Sigmoid colon (tissue), 7 donors: ENCODE measurements at places on chromosomes 11 and 22. TPM values are rescaled to one million over a fixed set of nuclear protein-coding genes. Genes with fewer than 3 reads are reported as not detected.

DNA sequence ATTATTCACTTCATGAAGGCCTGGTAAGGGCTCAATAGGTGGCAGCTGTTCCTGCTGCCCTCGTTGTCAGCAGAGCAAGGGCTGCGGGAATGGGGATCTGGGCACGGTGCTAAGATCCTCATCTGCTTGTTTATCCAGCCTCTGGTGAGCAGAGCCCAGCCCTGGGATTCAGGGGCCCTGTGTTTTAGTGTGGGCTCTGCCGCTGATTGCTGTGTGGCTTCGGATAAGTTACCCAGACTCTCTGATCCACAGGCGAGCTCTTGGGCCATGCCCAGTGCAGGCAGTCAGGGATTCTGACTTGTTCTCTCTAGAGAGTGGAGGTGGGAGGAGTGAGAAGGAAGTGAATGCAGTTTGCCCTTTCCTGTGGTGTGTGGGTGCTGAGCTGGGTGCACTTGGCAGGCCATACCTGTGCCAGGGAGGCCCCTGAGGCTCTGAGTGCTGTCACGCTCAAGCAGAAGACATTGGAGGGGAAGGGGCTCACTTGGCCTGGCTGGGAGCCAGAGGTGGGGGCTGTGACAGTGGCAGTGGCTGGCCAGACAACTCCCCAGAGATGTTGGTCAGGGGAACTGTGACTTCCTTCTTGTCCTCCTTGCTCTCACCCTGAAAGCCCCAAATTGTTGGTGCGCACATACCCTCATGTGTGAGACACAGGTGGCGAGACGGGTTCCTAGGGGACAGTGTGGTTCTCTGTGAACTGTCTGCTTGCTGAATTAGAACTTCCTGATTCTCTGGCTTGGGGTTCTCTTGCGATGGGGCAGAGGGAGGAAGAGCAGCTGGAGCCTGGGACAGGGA lies 43.7 kb downstream of the CD82 start:
- DNase-seq, result no peak

GRCh38 chr11:95478003-95478402 lies 247.0 kb upstream of the SESN3 start:
- no peak for DNase-seq

DNA sequence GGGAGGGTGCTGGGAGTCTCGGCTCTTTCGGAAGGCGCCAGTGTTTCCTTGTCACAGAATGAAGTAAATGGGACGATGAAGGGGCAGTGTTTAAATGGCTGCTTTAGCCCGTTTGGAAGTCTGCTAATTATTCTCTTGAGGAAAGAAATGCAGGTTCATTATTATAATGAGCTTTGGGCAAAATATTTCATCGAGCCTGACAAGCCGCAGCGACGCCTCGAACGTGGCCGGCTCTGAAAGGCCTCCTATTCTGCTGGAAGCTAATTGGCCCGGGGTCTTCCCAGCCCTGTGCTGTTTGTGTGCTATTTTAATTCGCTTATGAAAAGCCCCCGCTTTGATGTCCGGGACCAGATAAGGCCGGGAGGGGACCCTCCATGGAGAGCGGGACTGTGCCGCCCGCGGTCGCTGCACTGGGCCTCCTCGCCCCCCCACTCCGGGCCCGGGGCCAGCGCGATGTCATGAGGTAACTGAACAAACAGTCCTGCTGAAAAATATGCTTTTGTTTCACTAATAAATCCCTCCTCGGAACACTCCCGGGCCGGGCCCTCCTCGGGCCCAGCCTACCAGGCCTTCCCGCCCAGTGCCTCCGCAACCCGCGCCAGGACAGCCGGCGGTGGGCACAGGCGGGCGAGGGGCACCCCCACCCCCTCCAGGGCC lies 78.4 kb downstream of the CDKN1C start:
- peak; percentile 96 for DNase-seq

- DNase-seq, result no peak
Measured at GRCh38 chr22:49573109-49573765, 254.4 kb downstream of the BRD1 start.

- DNase-seq, result peak; percentile 24
Measured at GRCh38 chr11:74004046-74004695, 4.7 kb downstream of the UCP3 start.

GRCh38 chr11:120219232-120219937 lies 8.6 kb downstream of the OAF start:
- DNase-seq, result peak; percentile 89

The TUBA8 gene
- 1.1 TPM for total RNA-seq

DNA sequence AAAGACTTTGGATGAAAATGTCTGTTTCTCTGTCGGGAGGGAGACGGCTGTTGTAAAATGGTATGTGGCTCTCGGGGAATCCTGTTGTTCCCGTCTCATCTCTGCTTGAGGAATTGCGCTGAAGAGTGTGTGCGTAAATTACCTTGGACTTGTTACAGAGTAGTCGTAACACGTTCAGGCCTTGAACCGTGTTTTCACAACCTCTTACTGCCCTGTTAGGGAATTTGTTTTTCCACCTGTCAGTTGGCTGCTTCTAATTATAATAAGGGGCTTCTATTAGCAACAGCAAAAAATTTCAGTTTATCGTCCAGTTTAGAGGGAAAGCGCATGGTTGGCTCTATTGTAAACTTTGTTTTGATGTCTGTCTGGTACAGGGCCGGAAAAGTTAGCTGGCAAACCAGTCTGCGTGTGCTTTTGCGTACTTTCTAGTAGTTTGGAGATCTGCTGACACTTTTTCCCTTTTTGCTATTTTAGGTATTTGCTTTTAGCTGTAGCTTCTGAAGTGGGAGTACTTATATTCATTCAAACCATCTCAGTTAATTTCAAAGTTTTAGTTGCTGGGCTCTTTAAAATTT lies 1.5 kb downstream of the HIPK3 start:
- peak; percentile 80 for DNase-seq

The TMEM121B gene
- total RNA-seq, result 0.36 TPM

DNA sequence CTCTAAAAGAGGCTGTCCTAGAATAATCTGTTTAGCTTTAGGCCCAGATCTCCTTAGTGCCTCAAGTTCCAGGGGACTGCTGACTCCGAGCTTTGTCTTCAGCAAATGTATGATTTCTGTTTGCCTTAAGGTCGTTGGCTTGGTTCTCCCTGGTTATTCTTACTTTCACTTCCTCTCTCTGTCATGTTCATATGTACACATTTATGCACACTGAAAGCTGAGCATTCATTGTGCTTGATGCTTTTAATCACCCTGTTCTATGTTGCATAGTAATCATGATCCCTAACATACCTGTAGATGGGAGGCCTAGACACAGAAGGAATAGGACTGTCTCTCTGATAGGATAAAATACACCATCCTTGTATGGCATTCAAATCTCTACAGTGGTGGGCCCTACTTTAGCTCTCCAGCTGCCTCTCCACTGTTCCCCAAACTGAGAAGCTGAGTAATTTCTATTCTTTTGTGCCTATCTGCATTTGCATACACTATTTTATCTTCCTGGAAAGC lies 7.2 kb downstream of the PPFIBP2 start:
- DNase-seq, result no peak

- no peak for DNase-seq
Measured at GRCh38 chr22:36671404-36671803, 32.1 kb downstream of the CACNG2 start.

The C11orf91 gene
- total RNA-seq, result not detected

The CCDC188 gene
- not detected for total RNA-seq

DNA sequence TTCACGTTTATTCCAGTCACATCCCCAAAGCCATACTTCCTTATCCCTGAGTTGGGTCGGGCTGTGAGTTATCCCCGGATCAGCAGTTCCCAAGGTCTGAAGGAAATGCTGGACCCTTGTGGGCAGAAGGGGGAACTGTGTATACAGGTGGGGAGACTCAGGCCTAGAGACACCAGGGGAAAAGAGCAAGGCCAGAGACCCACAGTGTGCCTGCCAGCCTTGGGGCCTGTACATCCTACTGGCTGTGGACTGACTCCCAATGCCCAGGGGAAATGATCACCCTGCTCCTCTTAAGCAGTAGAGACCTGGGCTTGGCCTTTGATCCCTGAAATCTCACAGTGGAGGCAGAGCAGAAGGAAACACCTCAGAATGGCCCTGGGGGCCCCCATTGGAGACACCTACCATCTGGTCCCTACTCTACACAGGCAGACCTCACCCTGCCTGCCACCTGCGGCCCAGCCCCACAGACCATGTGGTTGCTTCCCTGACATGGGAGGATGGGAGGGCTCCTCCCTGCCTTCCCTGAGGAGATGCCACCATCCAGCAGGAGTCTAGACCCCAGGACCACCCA lies 1.3 kb downstream of the SELENOM start:
- peak; percentile 84 for DNase-seq

DNA sequence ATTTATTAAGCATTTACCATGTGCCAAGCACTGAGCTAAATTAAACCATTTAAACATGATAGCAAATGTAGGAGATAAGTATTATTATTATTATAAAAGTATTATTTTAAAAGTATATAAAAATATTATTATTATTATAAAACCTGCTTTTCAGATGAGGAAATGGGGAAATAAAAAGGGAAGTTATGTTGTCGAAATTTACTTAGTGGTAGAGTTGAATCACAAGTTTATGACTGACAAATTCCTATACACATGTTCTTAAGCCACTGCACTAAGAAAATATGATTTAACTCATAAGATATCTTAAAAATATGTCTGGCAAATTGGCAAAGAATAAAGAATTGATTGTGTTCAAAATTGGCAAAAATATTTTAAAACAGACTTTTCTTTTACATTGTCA lies 53.8 kb downstream of the CASP12 start:
- no peak for DNase-seq

DNA sequence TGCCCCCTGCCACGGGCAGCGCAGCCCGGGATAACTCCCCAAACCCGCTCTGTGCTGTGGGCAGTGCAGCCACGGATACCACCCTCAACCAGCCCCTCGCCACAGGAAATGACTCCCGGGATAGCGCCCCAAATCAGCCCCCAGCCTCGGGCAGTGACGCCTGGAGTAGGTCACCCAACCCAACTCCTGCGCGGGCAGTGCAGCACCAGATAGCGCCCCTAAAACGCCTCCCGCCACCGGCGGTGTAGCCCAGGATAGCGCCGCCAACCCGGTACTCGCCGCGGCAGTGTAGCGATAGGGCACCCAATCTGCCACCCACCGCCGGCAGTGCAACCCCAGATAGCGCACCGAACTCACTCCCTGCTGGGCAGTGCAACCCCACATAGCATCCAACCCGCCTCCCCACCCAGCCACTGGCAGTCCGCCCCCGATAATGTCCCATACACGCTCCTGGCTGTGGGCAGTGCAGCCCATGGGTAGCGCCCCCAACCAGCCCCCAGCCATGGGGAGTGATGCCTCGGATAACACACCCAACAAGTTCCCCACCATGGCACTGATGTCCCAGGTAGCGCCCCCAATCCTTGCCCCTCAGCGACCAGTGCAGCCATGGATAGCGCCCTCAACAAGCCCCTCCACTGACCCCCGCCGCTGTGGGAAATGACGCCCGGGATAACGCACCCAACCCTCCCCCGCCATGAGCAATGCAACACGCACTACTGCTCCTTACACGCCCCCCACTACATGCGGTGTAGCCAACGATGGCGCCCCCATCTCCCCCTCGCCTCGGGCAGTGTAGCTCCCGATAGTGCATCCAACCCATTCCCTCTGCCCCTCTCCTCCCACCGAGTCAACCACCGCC lies 1.5 kb downstream of the RFPL2 start:
- DNase-seq, result no peak

DNA sequence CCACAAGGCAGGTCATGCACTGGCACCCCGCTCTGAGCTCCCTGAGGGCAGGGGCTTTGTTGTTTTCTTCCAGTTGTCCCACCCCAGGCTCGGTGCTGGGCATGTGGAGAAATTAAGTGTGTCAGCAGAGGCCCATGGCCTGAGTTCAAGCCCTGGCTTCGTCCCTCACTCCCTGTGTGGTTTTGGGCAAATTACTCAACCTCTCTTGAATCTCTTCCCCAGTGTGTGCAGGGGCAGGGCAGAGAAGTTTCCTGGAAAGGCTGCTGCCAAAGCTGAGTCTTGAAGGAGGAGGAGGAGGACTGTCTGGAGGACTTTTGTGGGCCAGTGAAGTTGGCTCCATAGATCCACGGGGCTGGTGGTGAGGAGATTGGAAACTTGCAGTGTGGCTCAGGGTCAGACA lies 138.1 kb upstream of the E2F8 start:
- no peak for DNase-seq

DNA sequence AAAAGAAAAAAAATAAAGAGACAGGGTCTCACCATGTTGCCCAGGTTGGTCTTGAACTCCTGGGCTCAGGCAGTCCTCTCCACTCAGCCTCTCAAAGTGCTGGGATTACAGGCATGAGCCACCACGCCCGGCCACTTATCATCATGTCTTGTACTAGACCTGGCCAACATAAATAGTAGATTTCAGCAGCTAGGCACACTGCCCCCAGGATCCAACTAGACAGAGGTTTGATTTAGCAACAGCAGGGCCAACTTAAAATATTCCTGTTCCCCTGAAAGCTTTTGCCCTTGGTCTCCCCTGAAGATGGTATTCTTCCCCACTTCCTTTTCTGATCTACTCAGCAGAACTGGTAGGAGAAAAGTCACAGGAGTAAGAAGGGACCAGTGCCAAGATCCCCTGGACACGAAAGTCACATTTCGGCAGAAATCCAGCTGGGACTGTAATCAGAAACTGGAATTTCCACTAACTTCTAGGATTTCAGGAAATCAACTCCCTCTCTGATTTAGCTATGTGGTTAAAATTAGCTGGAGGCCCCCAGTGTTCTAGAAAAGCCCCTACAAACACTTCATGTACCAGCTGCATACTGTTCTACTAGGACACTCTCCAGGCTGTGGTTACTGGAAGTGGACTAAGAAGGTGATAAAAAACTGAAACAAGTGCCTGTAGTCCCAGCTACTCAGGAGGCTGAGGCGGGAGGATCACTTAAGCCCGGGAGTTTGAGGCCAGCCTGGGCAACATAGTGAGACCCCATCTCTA lies 8.9 kb upstream of the PPP2R1B start:
- DNase-seq, result no peak

The IGF2 gene
- 36.5 TPM for total RNA-seq

The FERMT3 gene
- 19.3 TPM for total RNA-seq
